ENCODE measurements at places on chromosomes 4 and X.

DNA sequence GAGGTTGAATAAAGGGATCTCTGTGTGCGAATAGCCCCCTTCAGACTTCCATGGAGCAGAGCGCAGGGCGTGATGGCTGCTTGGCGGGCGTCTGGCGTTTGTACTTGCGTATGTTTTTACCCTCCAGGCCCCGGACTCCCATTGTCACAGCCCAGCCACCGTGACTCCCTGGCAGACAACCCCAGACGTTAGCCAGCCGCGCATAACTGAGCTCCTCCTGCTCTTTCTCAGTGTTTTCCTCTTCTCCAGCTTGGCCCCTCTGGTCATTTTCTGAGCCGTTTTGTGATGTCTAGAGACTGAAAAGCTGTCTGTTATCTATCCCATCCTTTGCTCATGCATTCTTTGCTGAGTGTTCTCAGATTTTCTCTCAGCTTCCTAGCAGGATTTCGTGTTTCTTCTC lies 54.3 kb downstream of the IGFBP7 start:
- DNase-seq = no peak

DNA sequence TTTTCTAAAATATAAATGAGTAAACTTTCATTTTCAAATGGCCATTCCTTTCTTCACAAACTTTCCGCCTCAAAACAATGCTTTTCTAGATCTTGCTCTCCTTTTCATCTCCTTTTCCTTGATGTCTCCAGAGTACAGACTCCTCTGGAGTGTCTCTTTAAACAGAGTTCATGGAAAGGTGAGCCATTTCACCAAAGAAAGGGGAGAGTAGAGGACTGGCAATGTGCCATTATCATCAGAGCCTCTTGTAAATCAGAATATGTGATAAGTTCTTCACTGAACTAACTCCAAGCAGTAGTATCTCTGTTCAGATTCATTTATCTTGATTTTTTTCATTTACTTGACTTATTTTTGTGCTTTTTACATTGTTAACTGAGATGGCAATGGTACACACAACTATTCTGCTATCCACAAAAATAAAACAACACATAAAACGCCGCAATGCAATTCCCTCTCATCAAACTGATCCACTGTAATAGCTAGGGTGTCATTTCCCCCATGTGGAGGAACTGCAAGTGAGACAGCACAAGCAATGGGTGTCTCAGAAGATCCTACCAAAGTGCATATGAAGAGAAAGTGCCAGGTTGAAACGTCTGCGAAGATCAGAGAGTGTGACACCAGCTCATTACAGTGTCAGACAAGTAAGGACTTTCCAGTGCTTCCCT lies 125.4 kb downstream of the RASL11B start:
- DNase-seq = no peak

DNA sequence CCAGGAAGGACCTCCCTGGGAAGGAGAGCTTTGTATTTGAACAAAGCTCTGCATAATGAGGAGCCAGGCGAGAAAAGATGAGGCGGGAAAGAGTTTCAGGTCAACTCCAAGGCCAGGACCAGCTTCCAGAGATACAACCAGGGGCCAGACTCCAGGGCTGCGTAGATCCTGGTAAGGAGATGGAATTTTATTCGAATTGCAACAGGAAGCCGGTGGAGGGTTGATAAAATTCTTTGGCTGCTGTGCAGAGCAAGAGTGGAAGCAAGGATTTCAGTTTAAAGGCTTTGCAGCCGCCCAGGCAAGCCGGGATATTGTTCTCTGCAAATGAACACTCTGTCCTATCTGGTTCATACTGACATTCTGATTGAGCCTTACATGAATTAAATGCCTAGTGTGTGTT lies 40.2 kb upstream of the CBR4 start:
- no peak for DNase-seq

GRCh38 chr4:156158747-156159146 lies 205.1 kb upstream of the CTSO start:
- no peak for DNase-seq

GRCh38 chr4:6052679-6053078 lies 34.4 kb upstream of the C4orf50 start:
- DNase-seq = no peak

GRCh38 chr4:140236654-140237169 lies 82.7 kb upstream of the MAML3 start:
- no peak for DNase-seq

DNA sequence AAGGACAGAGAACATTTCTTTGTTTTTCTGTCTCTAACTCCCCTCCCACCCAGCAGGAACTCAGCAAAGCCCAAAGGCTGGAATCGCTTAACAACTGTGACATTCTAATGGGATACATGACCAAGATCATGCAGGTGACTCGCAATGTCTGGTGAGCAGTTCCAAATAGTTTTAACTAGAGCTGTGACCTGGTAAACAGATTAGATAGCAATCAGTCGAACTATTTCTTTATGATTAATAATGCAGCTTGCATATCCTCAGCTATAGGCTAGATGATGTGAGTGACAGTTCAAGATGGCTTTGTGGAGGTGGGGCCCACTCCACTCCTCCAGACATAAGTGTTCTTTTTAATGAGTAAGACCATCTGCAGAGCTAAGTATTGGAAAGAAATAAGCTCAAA lies 20.0 kb upstream of the GABRE start:
- DNase-seq = no peak

GRCh38 chr4:73653695-73654106 lies 33.5 kb upstream of the RASSF6 start:
- DNase-seq = no peak

DNA sequence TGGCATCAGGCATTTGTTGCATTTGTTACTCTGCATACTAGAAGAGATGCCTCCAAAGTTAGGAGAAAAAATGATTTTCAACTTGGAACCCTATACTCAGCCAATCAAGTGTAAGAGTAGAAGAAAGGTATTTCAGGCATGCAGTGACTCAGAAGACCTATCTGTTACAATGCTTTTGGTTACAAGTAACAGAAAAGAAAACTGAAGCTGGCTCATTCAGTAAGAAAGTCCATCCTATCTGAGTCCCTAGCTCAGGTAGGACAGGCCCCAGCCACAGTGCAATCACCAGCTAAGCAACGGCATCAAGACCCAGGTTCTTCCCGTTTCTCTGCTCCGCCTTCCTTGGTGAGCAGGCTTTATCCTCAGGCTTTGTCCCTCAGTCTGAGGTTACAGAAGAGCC lies 23.3 kb downstream of the MECP2 start:
- DNase-seq = no peak

DNA sequence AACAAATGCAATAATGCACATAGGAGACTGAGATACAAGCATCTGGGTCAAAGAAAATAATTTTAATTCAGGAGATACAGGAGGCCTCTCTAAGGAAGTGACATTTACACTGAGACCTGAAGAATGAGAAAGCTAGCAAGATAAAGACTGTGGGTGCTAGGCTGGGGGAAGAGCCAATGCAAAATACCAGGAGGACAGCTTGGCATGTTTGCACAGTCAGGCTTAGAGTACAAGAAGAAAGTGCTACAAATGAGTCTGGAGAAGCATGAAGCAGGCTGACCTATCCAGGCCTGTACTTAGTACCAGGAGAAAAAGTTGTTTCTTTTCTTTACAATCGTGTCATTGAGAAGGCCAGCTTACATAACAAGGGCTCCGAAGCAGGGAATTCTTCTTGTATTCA lies 56.9 kb downstream of the GABRB1 start:
- no peak for DNase-seq

GRCh38 chr4:37431417-37431743 lies 186.8 kb downstream of the NWD2 start:
- DNase-seq = no peak

- no peak for DNase-seq
These were observed 36.0 kb upstream of the SPON2 start for GRCh38 chr4:1208266-1208961.

DNA sequence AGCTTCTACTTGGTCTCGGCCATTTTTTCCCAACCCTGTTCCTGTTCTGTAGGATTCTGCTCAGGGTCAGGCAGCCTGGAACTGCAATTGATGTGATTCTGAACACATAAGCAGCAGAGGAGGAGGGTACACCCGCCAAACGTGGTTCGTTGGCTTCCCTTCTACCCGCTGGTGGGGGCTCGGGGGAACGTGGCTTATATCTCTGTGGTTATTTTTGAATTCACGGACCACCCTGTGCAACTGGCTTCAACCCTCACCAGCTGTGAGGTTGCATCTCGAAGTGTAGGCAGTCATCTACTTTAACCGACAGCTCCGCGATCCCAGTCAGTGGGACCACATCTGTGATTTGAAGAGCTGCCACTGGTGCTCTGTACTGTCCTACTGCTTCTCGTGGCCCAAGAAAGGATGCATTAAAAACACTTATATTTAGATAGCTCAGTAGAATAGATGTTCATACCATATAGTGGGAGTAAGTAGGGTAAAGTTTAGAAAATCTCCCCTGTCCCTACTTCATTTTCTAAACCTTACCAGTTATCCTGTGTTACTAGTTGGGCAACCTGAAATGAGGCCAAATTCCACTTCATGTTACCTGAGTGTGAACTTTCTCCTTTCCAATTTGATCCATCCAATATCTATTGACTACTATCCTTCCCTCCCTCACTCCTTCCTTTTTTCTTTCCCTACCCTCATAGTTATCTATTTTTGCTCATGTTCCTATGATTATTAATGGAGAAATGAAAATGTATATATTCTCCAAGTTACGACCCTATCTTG lies 80.4 kb upstream of the BCOR start:
- DNase-seq = no peak

DNA sequence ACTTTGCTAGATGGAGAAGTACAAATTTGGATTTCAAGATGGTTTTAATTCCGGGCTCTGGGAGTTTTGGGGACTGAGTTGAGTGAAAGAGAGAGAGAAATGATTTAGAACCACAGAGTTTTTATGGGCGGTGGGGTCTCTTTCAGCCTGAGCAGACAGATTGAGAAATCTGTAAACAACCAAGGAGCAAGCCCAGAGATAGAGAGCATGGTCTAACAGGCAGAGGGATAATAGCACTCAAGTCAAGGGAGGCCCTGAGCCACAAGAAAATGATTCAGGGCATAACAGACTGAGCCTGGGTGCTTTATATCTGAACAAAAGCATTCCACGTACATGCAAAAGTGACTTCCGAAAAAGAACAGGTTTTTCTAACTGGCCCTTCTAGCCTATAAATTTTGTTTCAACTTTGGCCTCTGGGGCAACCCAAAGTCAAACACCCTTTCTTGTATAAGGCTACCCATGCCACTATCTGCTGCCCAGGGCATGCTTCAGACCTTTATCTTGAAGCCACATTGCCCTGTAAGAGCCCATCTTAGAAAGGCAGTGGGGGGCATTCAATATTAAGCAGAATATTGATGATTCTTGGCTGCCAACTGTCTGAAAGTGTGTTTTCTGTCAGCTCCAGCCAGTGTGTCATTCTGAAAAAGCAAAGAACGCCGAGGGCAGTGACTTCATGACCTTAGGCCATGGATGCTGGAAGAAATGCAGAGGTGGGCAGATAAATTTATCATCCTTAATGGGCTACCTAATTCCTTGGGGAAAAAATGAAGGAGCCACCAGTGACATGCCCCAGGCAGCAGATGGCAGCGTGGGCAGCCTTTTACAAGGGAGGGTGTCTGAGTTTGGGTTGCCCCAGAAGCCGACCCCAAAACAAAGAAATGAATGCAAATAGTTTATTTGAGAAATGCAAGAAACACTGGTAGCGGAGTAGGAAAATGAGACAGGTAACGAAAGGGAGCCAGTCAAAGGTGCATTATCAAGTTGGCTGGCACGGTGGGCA lies 637.6 kb downstream of the MID1IP1 start:
- no peak for DNase-seq

GRCh38 chr4:111398906-111399330 lies 746.3 kb upstream of the FAM241A start:
- DNase-seq = no peak

DNA sequence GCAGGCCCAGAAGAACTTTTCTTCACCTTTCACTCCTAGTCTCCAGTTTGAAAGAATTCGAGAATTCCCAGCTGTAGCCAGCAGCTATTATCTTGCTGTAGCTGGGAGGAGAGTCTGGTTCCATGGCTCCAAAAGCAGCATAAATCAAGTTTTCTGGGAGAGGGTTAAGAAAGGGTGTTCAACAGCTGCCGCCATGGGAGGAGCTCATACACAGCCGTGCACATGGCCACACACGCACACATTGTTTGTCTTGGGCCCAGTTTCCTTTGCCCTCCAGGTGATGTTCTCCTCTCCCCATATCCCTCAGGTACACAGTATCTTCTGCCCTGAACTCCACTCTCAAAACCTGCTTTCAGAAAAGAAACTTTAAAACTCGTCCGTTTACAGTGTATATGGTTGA lies 4.1 kb upstream of the GPC3 start:
- DNase-seq = no peak

DNA sequence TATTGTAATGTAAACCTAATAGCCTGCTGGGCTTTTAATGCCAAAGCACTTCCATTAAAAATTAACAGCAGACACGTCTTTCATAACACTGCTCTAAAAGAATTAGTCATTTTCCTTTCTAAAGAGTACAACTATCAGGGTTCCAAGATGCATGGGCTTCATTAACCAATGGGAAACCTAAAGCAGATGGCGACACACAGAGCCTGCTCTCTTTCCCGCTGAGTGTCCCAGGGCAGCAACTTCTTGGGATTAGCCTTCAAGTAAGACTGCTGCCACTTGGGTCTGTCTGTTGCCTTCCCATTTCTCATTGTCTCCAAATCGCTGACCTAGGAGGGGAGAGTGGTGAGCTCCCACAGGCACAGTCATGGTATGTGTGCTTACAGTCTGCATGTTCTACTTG lies 14.0 kb upstream of the PHKA2 start:
- DNase-seq = no peak

- DNase-seq = no peak
These were observed 43.5 kb downstream of the NUDT9 start for GRCh38 chr4:87465739-87466366.

GRCh38 chr4:151195801-151196200 lies 81.2 kb upstream of the PRSS48 start:
- no peak for DNase-seq

- DNase-seq = no peak
These were observed 113.3 kb downstream of the LINC00632 start for GRCh38 chrX:140822861-140823260.

DNA sequence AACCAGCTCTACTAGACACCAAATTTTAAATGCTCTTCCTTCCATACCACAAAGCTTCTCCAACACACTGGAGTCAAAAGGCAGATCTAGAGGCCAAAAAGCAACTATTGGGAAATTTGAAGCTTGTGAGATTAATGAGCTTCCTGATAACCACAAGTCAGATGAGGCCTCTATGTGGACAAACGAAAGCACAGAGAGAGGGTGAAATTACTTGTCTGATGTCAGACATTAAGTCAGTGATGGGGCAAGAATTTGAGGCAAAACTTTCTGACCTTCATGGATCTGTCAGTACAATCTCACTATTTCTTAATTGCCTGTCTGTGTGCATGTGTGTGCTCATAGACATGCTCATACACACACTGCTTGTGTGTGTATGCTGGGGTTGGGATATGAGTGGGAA lies 103.6 kb downstream of the GUCY2F start:
- no peak for DNase-seq

DNA sequence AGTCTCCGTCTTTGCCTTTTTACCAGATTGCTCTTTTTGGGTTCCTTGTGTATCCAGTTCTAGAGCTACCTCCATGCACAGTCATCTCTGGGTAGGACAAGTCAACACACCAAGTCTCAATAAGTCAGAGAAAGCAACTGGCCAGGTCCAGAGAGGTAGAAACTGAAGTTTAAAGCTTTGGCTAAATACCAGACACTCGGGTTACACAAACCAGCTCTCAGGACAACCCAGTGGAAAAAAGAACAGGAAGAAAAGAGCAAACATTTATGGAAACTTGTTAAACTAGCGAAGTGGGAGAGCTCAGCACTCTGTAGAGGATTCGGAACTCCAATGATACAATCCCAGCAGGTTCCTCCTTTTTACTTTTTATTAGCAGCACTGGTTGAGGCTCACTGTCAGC lies 291.0 kb upstream of the CPEB2 start:
- no peak for DNase-seq

- DNase-seq = no peak
These were observed 3.6 kb downstream of the GEMIN8 start for GRCh38 chrX:14026121-14026520.
